ENCODE measurements at places on chromosomes 1 and 21. TPM values are rescaled to one million over a fixed set of nuclear protein-coding genes. Genes with fewer than 3 reads are reported as not detected.

DNA sequence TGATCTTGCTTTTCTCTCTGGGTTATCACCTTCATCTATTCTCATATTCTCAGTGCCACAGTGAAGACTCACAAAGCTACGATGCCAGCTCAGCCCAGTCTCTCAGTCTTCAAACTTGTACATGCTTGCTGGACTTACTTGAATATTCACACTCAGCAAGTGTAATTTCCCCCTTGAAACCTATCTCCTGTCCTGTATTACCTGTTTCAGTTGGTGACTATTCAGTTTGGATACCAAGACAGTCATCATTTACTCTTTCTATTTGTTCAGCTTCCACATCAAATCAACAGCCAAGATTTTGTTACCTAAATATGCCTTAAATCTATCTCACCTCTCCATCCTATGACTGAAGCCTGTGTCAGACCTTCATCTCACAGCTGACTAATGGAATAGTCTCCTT is 209.7 kb downstream of the LRRC7 start:
- DNase-seq, result no peak

GRCh38 chr1:238961790-238962189 is 424.6 kb upstream of the CHRM3 start:
- DNase-seq, result no peak

- DNase-seq, result no peak
Measured at GRCh38 chr1:31453384-31454079, 40.5 kb downstream of the SERINC2 start.

- no peak for DNase-seq
Measured at GRCh38 chr21:45466330-45467220, 61.6 kb downstream of the COL18A1 start.

DNA sequence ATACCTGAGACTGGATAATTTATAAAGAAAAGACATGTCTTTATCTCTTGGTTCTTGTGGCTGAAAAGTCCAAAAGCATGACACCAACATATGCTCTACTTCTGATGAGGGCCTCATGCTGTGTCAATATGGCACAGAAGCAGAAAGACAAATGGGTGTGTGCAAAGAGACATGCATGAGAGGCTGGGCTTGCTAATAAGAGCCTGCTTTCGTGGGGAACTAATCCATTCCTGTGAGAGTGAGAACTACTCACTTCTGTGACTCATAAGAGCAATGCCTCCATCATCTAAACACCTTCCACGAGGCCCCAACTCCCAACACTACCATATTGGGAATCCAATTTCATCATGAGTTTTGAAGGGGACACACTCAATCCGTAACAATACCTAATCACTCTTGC is 340.0 kb upstream of the DUSP10 start:
- DNase-seq, result no peak

- no peak for DNase-seq
Measured at GRCh38 chr1:33391343-33392078, 39.4 kb downstream of the PHC2 start.

- no peak for DNase-seq
Measured at GRCh38 chr1:102097451-102097850, 100.7 kb upstream of the OLFM3 start.

GRCh38 chr1:244192325-244192724 is 141.2 kb downstream of the ZBTB18 start:
- DNase-seq, result no peak

- DNase-seq, result no peak
Measured at GRCh38 chr1:93474321-93474720, 26.4 kb downstream of the FNBP1L start.

DNA sequence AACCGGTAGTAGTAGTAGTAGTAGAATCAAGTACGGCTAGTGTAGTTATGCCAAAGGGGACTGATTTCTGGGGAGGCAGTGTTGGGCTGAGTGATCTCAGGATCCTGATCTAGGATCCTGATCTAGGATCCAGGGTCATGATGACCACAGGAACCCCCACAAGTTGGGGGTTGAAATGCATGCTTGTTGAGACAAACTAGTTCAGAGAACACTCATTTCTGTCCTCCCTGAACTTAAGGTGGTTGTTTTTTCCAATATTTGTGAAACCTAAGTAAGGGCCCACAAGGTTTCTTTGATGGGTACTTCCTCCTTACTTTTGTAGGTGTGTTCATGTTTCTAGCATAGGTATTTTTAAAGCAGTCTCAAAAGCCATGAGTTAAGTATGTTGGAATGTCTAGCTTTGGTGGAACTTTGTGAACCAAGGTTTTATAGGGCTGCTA is 33.9 kb upstream of the PDC start:
- DNase-seq, result no peak

DNA sequence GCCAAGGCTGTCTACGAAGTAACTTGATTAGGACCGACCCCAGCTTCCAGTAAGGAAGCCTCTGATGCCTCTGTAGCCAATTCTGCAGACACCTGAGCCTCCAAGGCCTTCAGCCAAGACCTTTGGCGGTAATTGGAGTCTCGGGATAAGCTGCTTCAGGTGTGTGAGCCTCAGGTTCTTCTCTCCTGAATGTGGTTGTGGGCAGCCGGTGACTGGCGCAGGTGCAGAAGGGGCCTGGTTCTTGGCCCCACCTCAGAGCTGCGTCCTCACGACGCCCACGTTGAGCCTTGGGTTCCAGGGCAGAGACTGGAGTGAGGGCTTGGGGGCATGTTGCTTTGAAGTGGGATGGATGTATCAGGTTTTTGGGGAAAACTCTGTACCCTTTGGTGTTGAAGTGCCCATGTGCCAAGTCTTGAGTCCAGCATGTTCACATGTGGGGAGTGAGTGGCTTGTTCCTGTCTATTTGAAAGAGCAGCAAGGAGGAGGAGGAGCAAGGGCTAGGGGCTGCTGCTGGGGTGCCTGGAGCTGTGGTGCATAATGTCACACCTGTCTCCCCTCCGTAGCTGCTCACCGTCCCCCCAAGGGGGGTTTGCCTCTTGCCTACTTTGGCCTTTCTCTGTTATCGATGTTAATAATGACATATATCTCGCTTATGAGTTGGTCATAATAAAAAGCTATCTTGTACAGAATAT is 1.4 kb downstream of the PSEN2 start:
- no peak for DNase-seq

GRCh38 chr1:2602866-2603520 is 16.4 kb downstream of the PRXL2B start:
- no peak for DNase-seq

- no peak for DNase-seq
Measured at GRCh38 chr1:116076831-116077230, 34.4 kb upstream of the MAB21L3 start.

DNA sequence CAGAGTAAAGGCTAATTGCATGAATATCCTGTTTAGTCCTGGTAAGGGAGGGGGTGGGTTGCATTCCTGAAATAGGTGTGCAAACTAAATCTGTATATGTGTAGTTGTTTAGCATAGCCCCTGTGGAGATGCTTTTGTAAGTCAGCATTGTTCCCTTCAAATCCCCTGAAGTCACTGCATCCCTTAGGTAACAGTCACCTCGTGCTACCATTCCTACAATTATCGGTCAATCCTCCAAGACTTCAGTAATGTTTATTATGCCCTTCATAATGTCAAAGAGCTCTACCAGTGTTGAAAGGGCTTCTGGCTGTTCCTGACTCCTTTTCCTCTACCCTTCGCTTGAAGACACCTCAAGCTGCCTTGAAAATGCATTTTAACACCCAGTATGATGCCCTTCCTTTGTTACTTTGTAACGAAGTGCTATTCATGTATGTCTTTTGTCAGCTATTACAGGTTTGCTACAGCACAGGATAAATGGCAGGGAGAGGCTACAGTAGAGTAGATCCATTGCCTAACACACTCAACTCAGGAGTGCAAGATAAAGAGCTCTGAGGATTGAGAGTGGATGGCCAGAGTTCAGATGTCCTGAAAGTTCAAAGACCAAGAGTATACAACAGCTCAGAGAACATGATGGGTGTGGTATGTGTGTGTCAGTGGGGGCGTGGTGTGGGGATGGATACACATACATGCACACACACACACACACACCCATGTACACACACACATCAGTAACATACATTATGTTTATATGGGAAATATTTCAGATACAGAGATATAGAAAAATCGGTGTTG is 27.4 kb upstream of the FOXD3 start:
- no peak for DNase-seq

AMIGO1 gene
- total RNA-seq, result 2.9 TPM

GBP5 gene
- 63.4 TPM for total RNA-seq

OR2W3 gene
- not detected for total RNA-seq

LEFTY1 gene
- total RNA-seq, result not detected

VHLL gene
- not detected for total RNA-seq

DEPDC1 gene
- 0.45 TPM for total RNA-seq

SLAMF7 gene
- total RNA-seq, result 44.1 TPM

TSSK3 gene
- total RNA-seq, result 0.98 TPM

PI4KB gene
- total RNA-seq, result 50.9 TPM

LHX8 gene
- total RNA-seq, result not detected

Measured in activated T-cell treated with anti-CD3 and anti-CD28 coated beads, Interleukin-2, amount 50 U/mL, for 4 hours (primary cell).